ENCODE measurements at places on chromosomes 13 and 19.

DNA sequence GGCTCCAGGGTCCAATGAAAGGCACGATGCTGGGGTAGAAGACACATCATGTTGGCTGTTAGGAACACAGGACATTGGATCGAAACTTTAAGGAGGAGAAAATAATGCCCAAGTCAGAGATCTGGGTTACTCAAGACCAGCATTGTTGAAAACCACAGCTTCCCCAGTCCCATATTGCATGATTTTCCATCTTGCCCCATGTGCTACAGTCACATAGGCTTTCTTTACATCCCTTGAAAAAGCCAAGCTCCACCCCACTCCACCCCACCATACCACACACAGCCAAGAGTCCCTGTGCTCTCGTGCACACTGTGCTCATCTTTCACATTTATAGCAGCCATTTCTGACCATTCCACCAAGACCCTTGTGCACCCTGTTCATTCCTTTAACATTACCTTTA is 636.2 kb downstream of the DIAPH3 start:
- no peak for DNase-seq

GRCh38 chr19:430701-431100 is 21.8 kb upstream of the C2CD4C start:
- no peak for DNase-seq

DNA sequence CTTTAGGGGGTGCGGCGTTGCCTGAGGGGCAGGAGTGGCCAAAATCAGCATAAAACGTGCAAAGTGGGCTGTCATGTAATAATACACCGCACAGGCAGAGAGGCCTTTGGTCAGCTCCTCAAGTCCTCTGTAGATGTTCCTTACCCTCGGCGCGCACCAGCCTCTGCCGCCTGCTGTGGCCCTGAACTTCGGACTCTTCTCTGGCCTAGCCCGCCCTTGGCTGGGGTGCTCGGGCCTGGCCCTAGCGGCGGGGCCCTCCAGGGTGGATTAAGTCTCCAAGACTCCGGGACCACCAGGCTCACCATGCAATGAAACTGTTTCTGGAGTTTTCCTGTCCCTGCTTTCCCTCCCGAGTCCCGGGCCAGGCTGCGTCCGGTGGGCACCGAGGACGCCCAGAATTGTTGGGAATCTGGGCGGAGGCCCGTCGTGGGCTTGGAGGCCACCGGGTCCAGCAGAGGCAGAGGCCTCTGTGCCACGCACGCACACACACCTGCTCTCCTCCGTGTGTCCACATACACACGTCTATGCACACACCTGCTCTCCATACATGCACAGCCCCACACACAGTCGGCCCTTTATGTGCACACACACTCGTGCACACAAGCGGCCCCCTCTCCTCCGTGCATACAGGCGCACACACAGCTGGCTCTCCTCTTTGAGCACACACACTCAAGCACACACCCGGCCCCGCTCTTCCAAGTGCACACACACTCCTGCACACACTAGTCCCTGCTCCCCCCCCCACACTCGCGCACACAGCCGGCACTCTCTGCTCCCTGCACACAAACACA is 1.5 kb upstream of the TFDP1 start:
- DNase-seq = no peak

- DNase-seq = peak; percentile 15
Measured at GRCh38 chr19:46428239-46429135, at the start of gene PNMA8C. TSS of gene PNMA8C (minus strand) at chr19:46428936. CDS start at chr19:46428359, 577 bp downstream.
